ENCODE measurements at places on chromosomes 4 and X. TPM values are rescaled to one million over a fixed set of nuclear protein-coding genes. Genes with fewer than 3 reads are reported as not detected.

ACE2 gene
- total RNA-seq, result 5.5 TPM

HPSE gene
- total RNA-seq, result 6.8 TPM

- DNase-seq, result no peak
Observed at GRCh38 chr4:178066338-178066941, 624.2 kb upstream of the AGA start.

- no peak for DNase-seq
Observed at GRCh38 chr4:47068986-47069385, 37.6 kb downstream of the GABRB1 start.

DNA sequence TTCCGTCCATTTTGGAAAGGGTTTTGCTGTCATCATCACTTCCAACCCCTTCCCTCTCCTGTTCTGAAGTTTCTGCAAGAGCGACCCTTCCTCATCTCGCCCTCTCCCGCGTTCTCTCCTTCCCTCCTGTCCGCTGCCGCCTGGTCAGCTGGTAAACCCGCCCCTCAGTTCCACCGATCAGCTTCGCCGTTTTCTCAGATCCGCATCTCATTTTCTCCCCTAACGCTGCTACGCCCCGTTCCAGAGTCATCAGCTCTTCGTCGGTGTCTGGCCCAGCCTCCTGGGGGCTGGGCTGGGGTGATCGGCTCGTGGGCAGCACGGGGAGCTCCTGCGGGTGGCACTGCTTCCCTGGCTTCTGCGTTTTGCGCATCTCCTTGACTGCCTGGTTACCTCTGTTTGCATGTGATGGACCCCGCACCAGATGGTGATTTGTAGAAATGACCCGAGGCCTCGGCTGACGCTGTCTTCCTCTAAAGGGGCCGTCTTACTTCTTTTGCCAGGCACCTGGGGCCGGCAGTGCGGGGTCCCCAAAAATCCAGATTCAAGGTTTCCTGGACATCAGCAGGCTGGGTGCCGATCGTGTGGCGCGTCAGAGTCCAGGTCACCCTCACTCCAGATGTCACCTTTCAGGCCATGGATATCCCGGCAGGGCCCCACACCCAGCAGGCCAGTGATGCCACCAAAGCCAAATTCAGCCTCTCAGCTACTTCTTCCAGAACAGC is 13.4 kb downstream of the CTBP1 start:
- peak; percentile 31 for DNase-seq

- DNase-seq, result no peak
Observed at GRCh38 chr4:29571322-29571721, 1148.8 kb upstream of the PCDH7 start.

- no peak for DNase-seq
Observed at GRCh38 chr4:79294064-79294463, 31.8 kb downstream of the NAA11 start.

- peak; percentile 76 for DNase-seq
Observed at GRCh38 chr4:114599231-114599902, 760 bp downstream of the UGT8 start.
